T47D (cell line): ENCODE measurements at places on chromosomes 4 and X.

- DNase-seq = no peak
Measured at GRCh38 chr4:2415881-2416563, 2.4 kb downstream of the ZFYVE28 start.

DNA sequence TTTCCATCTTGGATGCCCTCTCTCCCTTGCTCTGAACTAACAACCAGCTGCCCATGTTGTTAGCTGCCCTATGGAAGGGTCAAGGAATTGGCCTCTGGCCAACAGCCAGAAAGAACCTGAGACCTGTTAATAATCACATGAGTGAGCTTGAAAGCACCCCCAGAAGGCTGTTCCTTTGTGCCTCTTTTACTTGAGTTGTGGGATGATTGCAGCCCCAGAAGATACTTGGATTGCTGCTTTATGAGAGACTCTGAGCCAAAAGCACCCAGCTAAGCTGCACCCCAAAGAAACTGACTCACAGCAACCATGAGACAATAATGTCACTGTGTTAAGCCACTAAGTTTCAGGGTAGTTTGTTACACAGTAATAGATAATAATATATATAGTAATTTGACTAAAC lies 73.3 kb downstream of the FRYL start:
- DNase-seq = no peak

- no peak for DNase-seq
Measured at GRCh38 chrX:6729626-6730025, 194.7 kb upstream of the VCX3A start.

DNA sequence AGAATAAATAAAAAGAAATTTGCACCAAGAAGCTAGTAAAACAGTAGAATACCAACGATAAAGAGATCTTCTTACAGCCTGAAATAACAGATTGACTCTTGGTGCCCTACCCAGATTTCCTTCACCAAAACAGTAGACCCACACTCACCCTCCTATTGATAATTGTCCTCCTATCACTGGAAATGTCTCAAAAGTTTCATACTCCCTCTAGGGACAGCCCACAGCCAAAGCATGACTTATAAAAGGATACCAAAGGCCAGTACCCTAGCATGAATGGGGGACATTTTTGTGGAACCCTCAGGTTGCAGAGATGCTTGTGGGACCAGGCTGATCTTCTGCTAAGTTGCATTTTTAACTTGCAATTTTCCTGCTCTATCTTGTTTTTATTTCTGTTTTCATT lies 104.1 kb downstream of the INPP4B start:
- no peak for DNase-seq

- no peak for DNase-seq
Measured at GRCh38 chr4:19300213-19300612, 951.5 kb upstream of the SLIT2 start.

GRCh38 chr4:186078981-186079638 lies 10.2 kb downstream of the TLR3 start:
- DNase-seq = peak; percentile 29

DNA sequence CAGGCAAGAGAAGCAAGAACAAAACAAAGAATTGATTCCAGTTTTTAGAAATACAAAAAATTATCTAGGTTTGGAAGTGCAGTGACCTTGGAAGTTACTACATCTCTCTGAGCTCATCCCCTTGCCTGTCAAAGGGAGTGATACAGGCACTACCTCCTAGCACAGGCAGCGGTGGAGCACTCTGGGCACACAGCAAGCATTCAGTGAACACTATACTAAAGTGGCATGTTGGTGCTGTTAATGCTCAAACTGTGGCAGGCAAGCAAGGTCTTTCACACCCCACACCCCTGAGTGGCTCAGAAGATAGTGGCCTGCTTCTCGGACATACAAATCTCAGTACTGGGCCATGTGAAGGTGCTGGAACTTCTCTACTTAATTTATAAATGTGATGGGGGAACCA lies 51.2 kb downstream of the DRD5 start:
- DNase-seq = no peak

GRCh38 chr4:179486570-179487335 lies 2044.5 kb upstream of the AGA start:
- no peak for DNase-seq

GRCh38 chr4:98570151-98570797 lies 88.1 kb downstream of the TSPAN5 start:
- no peak for DNase-seq

- no peak for DNase-seq
Measured at GRCh38 chr4:20416800-20417199, 165.1 kb downstream of the SLIT2 start.

GRCh38 chrX:64169988-64170387 lies 35.5 kb downstream of the AMER1 start:
- DNase-seq = no peak

- DNase-seq = no peak
Measured at GRCh38 chr4:159443975-159444374, 341.1 kb downstream of the RAPGEF2 start.

- no peak for DNase-seq
Measured at GRCh38 chr4:110975338-110975737, 352.5 kb upstream of the PITX2 start.

DNA sequence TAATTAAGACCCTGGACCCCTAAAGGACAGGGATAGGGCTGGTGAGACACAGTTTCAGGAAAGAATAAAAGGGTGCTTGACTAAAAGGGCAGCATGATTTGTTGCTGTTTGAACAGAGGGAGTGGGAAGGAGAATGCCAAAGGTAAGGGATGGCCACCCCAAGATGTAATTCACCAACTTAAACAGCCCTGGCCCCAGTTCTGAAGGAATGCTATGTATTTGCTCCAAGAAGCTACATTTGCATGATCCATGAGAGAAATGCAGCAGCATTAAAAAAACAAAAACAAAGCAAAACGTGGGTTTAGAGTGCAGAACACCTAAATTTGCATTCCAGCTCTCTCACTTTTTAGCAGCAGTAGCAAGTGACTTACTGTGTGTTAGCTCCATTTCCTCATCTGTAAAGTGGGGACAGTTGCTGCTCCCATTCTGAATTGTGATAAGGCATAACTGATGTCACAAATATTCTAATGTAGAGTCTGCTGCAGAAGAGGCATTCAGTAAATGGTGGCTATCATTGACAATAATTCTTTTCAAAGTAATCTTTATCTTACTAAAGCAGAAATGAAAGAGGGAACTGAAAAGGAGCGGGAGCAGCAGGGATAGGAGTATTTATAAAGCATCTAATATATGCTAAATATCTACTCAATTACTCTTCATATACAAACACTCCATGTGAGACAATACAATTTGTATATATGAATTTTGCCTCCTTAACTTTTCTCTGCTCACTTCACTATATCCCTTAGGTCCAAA lies 115.8 kb downstream of the PPARGC1A start:
- no peak for DNase-seq

DNA sequence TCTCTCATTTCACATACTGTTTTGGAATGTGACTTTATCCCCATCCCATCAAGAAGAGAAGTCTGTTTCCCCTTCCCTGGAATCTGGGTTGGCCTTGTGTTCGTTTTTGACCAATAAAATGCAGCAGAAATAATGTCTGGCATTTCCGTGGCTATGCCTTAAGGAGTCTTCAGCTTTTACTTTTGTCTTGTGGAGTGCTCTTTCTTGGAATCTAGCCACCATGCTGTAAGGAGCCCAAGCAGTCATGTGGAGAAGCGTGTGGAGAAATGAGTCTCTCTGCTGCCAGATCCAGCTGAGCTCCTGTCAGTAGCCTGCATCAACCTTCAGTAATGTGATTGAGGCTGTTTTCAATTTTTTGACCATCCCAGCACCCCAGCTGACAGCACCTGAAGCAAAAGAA lies 84.4 kb upstream of the ARMCX2 start:
- DNase-seq = no peak

- no peak for DNase-seq
Measured at GRCh38 chr4:83276299-83277040, 8.1 kb downstream of the COQ2 start.

GRCh38 chr4:53800741-53801140 lies 209.5 kb upstream of the LNX1 start:
- DNase-seq = no peak

DNA sequence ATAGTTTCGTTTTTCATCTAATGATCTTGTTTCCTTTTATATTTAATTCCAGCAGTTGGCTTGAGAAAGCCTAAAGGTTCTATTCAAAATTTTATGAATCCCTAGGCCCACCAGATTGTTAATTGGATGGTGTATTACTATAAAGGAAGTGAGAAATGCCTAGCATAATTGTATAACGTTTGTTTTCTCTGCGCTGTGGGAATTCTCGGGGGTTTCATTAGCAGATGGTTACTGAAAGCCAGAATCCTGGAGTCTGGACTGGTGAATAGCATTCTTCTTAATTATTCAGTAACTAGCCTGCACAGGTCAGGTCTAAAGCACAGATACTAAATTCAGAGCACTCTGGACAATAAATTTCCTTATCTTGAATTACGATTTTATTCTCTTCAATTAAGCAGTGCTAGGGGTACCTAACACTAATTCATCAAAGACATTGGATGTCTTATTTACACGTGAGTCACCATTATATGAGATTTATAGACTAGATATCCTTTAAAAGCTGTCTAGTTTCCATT lies 459.4 kb downstream of the DTHD1 start:
- no peak for DNase-seq

DNA sequence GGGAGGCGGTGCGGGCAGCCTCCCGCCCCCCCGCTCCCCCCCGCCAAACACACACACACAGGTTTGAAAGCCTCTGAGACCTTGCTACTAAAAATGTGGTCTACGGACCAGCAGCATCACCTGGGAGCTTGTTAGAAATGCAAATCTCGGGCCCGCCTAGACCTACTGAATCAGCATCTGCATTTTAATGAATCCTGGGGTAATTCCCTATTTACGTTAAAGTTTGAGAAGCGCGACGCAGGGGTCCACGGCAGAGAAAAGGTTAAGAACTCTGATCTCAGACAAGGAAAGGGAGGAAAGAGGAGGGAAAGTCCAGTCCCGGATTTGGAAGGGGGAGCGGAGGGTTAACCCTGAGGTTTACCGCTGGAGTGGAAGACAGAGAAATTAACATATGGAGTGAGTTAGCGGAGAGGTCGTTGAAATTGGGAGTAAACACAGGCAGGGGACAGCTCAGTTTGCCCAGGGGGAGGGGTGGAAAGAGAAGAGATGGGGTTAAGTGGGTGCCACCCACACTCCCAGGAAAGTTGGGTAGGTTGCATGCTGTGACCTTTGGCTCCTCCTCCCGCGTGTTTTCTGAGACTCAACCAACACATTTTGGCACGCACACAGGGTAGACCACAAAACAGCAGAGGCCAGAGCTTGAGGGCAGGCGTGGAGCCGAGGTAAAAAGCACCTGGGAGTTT lies 483.6 kb downstream of the BCOR start:
- peak; percentile 94 for DNase-seq

DNA sequence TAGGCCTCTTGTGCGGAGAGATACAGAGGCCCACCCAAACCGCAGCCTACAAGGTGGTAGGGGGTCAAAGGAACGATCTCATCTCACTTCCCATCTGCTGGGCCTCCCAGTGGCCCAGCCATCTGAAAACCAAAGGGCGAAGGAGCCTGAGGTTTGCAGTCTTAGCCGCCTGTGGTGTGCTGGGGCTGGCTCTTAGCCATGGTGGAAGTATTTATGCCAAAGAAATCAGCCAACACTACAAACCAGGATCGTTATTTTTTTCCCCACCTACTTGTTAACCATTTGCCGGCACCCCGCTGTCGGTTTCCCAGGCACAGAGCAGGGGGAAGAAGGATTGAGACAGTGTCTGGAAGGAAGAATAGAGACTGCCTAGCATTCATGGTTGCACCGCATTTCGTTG lies 30.9 kb upstream of the CDKL5 start:
- DNase-seq = no peak

GRCh38 chr4:25306518-25307057 lies 6.0 kb upstream of the ZCCHC4 start:
- DNase-seq = no peak

DNA sequence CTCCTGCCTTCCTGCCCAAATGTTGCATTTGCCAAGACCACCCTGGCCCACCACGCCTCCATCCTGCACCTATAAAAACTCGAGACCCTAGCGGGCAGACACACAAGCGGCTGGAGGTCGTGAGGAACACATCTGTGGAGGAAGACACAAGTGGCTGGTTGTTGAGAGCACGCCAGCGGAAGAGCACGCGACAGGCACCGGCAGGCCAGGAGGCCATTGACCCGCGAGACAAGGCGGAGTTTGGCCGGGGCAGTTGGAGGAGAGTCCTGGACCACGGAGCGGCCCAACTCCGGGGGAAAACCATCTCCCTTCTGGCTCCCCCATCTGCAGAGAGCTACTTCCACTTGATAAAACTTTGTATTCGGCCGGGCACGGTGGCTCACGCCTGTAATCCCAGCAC lies 115.2 kb upstream of the AGA start:
- DNase-seq = no peak

DNA sequence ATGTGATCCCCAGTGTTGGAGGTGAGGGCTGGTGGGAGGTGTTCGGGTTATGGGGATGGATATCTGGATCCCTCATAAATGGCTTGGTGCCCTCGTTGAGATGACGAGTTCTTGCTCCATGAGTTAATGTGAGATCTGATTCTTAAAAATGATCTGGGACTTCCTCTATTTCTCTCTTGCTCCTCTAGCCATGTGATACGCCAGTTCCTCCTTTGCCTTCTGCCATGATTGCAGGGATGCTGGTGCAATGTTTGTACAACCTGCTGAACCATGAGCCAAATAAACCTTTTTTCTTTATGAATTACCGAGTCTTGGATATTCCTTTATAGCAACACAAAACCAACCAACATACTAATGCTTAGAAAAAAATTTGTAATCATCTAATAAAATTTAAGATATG lies 56.6 kb downstream of the STAP1 start:
- no peak for DNase-seq

GRCh38 chrX:44937606-44938005 lies 64.6 kb downstream of the KDM6A start:
- no peak for DNase-seq

GRCh38 chr4:16503421-16504100 lies 277.3 kb upstream of the TAPT1 start:
- DNase-seq = no peak

- DNase-seq = no peak
Measured at GRCh38 chr4:2932321-2932950, 30.8 kb downstream of the NOP14 start.

DNA sequence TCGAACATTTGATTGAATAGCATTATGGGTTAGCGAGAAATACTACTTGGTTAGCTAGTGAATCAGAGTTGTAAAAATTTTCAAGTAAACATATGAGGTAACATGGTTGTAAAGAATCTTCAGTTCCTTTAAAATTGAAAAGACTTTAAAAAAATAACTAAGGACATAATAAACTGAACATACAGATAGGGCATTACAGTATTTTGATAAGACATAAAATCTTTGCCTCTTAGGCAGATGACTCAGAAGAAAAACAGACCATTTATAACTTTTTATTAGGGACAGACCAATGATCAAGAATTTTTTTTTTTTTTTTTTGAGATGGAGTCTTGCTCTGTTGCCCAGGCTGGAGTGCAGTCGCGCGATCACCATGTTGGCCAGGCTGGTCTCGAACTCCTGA lies 43.1 kb downstream of the PNMA5 start:
- DNase-seq = no peak
